ENCODE measurements at places on chromosomes 3 and 15.
A peak's percentile ranks its signal among the peaks of the same experiment; 100 is the strongest.

DNA sequence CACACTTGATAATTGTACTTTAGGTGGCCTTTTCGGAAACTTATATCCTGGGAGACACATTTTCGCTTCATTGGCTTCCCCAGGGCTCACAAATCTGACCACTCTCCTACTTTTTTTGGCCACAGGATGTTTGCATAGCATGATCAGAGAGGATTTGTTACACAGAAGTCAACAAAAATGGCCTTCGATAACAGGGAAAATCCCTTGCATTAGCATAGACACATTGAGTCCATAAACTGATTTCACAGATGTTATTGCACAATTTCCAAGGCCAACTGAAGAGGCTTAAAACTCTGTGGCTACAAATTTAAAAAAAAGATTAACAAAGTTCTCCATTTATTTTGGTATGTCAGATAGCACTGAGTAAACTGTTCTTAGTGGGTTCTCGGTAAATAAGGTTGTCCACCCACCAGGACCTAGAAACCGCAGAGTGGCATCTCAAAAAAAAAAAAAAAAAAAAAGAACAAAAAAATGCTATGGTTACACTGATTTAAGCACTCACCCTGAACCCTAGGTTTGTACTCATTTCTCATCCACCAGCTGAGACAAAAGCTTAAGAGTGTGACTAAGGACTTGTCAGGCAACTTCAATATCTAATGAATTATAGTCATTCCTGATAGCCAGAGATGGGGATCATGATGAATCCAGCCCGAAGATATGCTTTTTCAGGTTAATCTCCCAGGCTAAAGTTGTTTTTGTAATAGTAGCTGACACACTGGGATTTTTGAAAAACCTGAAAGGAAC, 188.9 kb upstream of the SYNPR start:
- DNase-seq = no peak
- H3K4me1 ChIP-seq = no peaks in the 10 kb centered on the region
- H3K27ac ChIP-seq = no peak overlapping the region
- H3K27me3 ChIP-seq = no peaks in the 10 kb centered on the region
- H3K4me3 ChIP-seq = no peak overlapping the region
- no peaks in the 10 kb centered on the region for H3K36me3 ChIP-seq

GRCh38 chr15:31485911-31486461, 159.4 kb downstream of the KLF13 start:
- no peaks in the 10 kb centered on the region for H3K27me3 ChIP-seq
- peaks cover 33% of the 10 kb centered on the region for H3K36me3 ChIP-seq
- no peak overlapping the region for H3K4me3 ChIP-seq
- H3K4me1 ChIP-seq = peaks cover 68% of the 10 kb centered on the region
- H3K27ac ChIP-seq = no peak overlapping the region
- DNase-seq = no peak

DNA sequence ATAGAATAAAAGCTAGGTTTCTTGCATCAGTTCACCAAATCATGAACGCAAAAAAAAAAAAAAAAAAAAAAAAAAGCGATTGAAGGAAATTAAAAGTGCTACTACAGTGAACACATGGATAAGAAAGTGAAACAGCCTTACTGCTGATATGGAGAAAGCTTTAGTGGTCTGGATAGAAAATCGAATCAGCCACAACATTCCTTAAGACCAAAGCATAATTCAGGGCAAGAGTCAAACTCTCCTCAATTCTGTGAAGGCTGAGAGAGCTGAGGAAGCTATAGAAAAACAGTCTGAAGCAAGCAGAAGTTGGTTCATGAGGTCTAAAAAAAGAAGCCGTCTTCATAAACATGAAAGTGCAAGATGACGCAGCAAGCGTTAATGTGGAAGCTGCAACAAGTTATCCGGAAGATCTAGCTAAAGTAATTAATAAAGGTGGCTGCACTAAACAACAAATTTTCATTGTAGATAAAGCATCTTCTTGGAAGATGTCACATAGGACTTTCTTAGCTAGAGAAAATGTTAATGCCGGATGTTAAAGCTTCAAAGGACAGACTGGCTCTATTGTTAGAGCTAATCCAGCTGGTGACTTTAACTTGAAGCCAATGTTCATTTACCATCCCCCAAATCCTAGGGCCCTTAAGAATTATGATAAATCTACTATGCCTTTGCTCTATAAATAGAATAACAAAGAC, 19.2 kb downstream of the P3H2 start:
- H3K36me3 ChIP-seq = no peaks in the 10 kb centered on the region
- H3K27me3 ChIP-seq = peaks cover 24% of the 10 kb centered on the region
- no peak overlapping the region for H3K27ac ChIP-seq
- peak overlapping the region; percentile 48 for H3K4me3 ChIP-seq

- no peak overlapping the region for H3K4me3 ChIP-seq
- H3K27ac ChIP-seq = no peak overlapping the region
- peaks cover 14% of the 10 kb centered on the region for H3K4me1 ChIP-seq
- H3K27me3 ChIP-seq = peaks cover 7% of the 10 kb centered on the region
- H3K36me3 ChIP-seq = no peaks in the 10 kb centered on the region
Observed at GRCh38 chr15:62109437-62109836, 42.7 kb downstream of the C2CD4A start.

GRCh38 chr3:115580566-115580965, 42.7 kb upstream of the GAP43 start:
- no peaks in the 10 kb centered on the region for H3K4me1 ChIP-seq
- no peaks in the 10 kb centered on the region for H3K36me3 ChIP-seq
- no peak overlapping the region for H3K4me3 ChIP-seq
- DNase-seq = no peak
- peaks cover 9% of the 10 kb centered on the region for H3K27me3 ChIP-seq

DNA sequence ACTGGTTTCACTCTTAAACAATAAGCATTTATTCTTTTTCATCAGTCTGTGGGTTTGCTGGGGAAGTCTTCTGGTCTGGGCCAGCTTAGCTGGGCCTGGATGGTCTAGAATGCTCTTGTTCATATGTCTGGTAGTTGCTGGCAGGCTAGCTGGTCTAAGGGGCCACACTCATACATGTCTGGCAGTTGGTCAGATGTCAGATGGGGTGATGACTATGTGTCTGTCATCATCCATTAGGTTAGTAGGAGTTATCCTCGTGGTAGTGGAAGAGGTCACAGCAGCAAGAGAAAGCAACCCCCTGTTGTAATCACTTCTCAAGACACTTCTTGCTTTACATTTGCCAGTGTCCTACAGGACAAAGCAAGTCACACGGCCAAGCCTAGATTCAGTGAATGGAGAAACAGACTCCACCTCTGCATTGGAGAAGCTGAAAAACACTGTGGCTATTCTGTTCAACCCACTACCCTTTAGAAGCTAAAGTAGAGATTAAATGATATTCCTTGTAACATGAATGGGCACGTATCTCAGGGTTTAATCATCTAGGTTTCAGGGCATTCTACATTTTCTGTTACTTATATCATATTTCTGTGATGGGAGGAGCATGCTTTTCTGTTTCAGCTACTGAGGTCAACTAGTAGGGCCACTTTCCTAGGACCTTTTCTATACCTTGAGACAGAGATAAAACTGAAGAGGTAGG, 5.5 kb upstream of the ARID3B start:
- H3K27me3 ChIP-seq = no peaks in the 10 kb centered on the region
- DNase-seq = no peak
- peaks cover 7% of the 10 kb centered on the region for H3K36me3 ChIP-seq
- peaks cover 22% of the 10 kb centered on the region for H3K4me1 ChIP-seq
- peak overlapping the region; percentile 8 for H3K27ac ChIP-seq
- H3K4me3 ChIP-seq = no peak overlapping the region

GRCh38 chr3:110575702-110576101, 495.9 kb upstream of the NECTIN3 start:
- no peak for DNase-seq
- H3K36me3 ChIP-seq = no peaks in the 10 kb centered on the region
- H3K4me1 ChIP-seq = peaks cover 3% of the 10 kb centered on the region
- no peak overlapping the region for H3K27ac ChIP-seq
